Fibroblast of skin of left biceps (primary cell): ENCODE measurements at places on chromosomes 13 and 19.

DNA sequence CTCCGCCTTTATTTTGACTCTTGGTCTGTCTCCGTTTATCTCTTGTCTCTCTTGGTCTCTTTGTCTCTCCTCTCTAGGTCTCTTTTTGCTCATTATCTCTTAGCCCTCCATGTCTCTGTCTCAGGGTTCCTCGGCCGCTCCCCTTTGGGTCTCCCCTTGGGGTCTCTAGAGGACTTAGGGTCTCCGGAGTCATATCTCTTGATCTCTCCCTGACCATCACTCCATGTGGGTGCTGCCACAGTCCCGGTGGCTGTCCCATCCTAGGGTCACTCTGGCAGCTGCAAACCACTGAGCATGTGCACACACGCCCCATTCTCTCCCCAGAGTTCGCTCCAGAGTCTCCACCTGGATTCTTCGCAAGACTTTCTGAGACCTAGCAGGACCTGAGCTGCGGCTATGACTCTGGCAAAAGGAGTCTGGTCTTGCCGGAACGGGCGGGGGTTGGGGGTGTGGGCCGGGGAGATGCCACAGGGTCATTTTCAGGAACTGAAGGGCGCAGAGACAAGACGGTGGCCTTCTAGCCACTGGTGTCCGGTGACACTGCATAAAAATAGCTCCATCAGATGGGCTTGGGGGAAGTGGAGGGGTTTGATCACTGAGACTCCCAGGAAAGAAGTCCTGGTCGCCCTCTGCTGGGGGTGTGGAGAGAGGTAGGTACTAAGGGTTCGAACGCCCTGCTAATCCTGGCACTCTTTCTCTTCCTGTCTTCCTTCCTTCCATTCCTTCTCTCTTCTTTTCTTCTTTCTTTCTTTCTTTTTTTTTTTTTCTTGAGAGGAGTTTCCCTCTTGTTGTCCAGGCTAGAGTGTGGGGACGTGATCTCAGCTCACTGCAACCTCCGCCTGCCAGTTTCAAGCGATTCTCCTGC, 1.2 kb upstream of the KCNA7 start:
- no peak for DNase-seq

DNA sequence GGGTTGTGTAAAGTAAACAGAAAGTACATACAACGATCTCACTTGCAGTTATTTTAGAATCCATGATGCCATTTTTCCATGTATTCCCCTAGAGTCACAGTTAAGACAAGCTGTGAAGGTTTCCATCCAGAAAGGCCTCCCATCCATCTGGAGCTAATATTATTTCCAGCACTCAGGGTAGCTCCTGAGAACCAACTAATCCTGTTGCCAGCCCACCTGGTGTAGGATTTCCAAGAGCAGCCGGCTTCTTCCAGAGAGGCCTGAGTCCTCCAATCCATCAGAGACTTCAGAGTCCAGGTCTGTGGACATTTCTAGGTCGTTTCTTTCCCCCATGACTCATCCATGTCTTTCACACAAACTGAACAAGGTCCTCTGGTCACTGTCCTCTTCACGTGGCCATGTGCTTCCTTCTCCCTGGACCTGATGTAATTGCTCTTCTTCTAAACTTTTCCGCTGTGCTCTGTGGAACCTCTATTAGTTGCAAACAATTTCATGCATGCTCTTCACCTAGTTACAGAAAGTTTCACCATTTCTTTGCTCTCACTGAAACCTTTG, 270.3 kb upstream of the TMTC4 start:
- no peak for DNase-seq

DNA sequence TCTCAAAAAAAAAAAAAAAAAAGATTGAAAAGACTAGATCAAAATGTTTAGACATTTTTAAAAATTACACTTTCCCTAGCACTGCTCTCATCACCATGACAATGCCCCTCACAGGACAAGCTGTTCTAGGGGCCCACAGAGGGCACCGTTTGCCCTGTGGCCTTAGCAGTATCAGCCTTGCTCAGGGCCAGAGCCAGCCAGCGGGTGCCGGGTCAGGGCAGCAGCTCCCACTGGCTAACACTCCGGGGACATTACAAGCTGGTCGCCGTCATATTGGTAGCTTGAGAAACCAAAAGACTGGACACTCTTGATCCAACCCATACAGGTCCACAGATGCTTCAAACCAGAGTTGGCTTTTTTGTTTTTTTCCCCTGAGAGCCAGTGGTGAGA, 18.0 kb downstream of the CAPN12 start:
- no peak for DNase-seq

DNA sequence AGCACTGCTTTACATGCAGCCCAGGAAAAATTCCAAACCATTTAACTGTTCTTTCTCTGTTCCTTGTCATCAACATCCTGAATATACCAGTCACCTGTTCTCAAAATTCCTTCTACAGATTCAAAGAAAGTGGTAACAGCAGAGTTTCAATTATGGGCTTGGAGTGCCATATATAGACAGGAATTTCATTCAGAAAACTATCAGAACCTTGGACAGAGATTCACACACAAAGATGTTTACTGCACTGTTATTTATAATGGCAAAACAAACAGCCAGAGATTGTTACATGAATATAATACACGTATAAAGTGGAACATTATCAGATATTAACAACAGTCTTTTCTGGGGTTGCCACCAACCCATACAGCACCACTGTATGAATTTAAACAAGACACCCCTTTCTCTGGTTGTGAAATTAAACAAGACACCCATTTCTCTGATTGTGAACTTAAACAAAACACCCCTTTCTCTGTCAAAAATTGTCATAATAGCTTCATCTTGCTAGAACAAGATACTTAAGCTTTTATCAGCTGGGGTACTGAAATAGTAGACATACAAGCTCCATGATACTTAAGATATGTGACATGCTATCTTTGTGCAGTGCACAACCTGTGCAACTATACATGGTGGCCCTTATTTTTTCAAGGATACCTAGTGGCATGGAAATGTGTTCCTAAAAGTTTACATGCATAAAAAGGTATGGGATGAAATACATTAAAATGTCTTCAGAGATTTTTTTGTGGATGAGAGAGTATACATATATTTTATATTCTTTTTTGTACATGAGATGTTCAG, 12.6 kb downstream of the CACNA1A start:
- no peak for DNase-seq

- no peak for DNase-seq
These were observed 38.0 kb upstream of the ZNF573 start for GRCh38 chr19:37817180-37817981.

GRCh38 chr13:20125129-20125782, 35.6 kb downstream of the GJA3 start:
- DNase-seq, result no peak

GRCh38 chr19:7391218-7391670, 42.5 kb downstream of the ARHGEF18 start:
- DNase-seq, result no peak

DNA sequence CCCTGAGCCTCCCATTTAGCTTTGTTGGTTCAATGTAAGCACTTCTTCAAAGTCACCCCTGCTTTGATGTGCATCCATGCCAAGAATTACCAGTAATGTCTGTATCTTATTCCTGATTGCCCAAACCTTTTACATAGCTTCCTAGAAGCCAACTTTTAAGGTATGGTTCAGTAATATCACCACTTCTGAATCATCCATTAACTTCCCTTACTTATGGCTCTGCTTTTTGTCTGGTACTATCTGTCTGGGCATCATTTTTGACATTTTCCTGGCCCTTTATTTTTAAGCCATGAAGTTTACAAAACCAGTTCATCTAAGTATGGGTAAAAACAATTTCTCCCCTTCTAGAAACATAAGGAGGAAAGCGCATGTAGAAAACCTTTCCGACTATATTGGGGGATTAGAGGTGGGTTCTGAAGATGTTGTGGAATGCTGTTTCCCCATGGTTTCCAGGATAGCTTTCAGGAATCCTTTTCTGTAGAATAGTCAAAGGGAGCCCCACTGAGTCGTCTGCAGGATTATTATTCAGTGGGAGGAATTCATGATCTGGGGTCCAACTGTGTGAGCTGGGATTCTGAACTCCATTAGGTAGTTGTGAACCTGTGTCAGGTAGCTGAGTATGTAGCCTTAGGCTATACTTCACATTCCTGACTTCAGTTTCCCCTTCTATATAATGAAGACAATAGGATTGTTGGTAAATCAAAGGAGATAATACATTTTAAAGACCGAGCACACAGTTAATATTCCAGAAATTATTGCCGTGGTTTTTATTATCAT, 163.8 kb downstream of the SUCLA2 start:
- DNase-seq, result no peak

- DNase-seq, result no peak
These were observed 123.1 kb downstream of the ITGBL1 start for GRCh38 chr13:101575581-101575980.

DNA sequence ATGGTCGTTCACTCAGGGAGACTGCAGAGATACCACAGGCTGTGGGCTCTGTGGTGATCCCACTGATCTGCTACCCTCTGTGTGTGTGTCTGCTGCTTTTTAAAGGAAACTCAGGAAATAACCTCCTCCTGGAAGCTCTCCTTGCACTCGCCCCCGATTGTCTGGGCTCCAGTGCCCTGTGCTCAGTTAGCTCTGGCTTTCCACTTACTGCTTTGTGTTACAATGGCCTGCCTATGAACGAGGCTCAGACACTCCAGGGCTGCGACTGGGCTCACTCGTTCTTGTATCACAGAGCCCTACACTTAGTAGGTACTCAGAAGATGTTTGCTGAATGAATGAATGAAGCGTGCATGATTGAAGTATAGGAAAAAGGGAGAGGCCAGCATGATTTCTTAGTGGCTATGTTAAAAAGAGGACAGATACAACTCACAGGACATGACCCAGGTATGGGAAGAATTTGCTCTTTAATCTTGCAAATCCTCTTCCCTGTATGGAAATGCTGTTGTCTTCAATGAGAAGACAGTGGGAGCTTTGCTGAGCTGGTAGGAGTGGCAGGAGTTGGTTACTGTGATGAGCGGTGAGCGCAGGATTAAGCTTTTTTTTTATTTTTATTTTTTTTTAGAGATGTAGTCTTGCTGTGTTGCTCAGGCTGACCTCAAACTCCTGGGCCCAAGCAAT, 26.4 kb downstream of the B3GLCT start:
- DNase-seq, result no peak

DNA sequence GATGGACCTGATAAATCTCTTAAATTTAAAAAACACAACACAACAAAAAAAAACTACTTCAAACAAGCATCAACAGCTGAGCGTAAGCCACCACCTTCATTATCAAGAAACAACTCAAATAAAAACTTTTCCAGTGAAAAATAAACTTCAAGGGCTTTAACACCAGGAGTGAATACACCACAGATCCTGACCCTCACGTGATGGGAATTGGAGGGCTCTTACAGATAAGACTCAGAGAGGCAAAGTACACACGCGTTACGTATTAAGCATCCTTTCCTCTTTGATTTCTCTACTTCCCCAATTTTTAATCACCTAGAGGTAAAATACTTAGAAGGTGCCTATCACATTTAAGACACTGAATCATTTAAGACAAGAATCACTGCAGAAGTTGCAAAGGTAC, 573 bp upstream of the STARD13 start:
- DNase-seq, result no peak
